ENCODE measurements at places on chromosomes 3 and 15. TPM values are rescaled to one million over a fixed set of nuclear protein-coding genes. Genes with fewer than 3 reads are reported as not detected.

The TMEM158 gene
- 15.2 TPM for total RNA-seq

The MYH15 gene
- total RNA-seq, result 0.14 TPM

The OIP5 gene
- total RNA-seq, result 13.0 TPM

The MKRN3 gene
- 1.6 TPM for total RNA-seq

The CCDC54 gene
- not detected for total RNA-seq

The ACTR8 gene
- 17.4 TPM for total RNA-seq

The DAPK2 gene
- total RNA-seq, result 5.1 TPM

The ZNF80 gene
- total RNA-seq, result not detected

The ASB7 gene
- total RNA-seq, result 11.3 TPM

The DLEC1 gene
- total RNA-seq, result 0.05 TPM
